ENCODE measurements at places on chromosomes 16 and 17.

DNA sequence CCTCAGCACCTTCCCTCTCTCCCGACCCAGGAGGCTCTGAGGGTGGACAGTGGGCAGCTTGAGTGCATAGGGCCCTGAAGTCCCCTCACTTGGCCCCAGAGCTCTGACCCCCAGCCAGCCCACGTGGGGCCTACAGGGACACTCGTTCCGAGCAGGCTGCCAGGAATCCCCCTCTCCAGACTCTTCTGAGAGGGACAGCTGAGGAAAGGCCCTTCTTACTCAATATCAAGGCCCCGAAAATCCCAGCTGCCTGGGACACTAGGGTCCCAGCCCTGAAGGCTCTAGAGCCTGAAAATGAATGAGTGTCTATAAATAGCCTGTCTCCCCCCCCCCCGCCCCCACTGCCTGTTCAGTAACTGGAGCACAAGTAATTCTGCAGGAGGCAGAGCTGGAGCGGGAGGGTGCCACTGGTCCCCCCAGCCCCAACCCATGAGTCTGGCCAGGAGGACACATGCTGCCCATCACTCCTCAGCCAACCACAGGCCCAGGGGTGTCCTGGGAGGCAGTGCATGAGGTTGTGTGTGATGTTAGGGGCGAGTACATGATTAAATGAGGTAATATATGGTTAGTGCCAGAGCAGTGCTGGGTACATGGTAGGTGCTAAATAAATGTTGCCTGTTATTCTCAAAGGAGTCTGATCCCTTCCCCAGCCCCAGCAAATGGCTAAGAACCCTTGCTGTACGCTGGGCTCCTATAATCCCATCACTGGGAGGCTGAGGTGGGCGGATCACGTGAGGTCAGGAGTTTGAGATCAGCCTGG lies 11.6 kb downstream of the ADAM11 start:
- DNase-seq, result no peak

DNA sequence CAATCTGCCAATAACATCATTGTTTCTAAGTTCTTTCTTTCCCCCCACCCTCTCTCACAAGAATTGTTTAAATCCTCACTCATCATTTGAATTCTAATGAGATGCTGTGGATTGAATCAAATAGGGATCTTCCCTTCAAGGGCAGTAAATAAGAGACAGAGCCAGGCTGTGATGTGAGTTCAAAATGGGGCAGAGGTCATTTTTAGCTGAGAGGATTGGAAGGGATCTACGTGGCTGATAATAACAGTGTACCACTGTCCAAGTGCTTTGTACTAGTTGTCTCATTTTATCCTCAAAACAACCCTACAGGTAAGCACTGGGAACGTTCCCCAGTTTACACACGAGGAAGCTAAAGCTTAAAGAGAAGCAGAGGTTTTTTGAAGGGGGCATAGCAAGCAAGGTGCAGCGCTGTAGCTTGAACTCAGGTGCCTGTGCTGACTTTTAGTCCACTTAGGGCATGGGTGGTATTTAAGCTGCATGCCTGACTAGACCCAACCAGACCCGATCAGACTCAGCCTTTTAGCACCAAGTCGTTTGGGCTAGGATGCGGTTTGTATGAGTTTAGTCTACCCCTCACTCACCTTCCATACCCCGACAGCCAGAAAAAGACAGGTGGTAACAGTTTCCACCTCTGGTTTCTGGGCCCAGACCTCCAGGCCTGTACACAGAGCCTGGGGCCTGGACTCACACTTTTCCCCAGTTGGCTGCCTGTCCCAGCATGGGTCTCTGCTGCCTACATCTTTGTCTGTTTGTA lies 39.2 kb upstream of the CCR7 start:
- no peak for DNase-seq

DNA sequence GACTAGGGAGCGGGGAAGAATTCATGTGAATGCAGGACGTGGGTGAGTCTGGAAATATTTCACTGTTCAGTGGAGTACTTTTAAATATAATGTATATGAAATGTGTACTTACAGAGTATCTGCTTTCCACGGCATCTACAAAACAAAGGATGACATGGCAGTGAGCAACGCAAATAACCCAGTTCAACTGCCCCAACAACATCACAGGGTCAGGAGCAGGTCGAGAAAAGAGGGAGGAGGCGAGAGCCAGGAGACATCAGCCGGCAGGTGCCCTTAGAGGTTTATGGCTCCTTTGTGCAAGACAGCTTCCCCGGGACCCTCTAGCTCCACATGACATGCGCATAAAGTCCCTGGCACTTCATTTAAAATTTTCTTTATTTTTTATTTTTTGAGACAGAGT lies 61.1 kb downstream of the PECAM1 start:
- DNase-seq, result no peak

- no peak for DNase-seq
Measured at GRCh38 chr17:39618246-39618913, 8.4 kb upstream of the PPP1R1B start.

GRCh38 chr16:86517652-86518258 lies 7.4 kb downstream of the FOXF1 start:
- peak; percentile 44 for DNase-seq

DNA sequence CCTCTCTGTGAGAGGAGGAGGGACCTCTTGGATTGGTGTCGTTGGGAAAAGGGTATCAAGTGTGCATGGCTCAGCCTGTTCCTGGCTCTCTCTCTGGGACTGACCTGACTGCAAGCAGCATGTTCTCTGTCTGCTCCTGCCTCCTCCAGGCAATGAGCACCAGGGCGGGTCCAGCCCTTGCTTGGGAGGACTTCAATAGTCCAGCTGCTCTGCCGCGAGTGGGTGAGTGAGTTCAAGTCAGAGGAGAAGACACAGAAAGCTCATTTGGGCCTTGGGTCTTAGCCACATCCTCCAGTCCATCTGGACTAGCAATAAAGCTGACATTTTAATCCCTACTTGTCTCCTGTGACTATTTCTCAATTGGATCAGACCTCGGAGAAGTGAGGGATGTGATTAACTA lies 25.2 kb upstream of the TNS4 start:
- DNase-seq, result no peak

DNA sequence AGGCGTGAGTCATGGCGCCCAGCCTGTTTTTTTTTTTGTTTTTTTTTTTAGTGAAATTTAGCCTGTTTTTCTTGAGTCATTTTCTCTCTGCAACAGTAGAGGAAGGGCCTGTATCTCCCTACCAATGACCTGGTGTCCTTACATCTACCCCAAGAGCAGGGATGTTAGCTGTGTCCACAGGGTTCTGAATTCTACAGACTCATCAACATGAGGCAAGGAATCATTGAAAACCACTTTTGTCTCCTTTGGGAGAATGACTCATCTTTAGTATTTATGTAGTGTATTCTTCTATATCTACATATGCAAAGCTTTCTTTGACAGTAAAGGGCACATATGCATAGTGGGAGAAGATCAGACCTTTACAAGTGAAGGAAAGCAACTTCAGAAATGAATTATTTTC lies 105.3 kb downstream of the SPECC1 start:
- no peak for DNase-seq

GRCh38 chr17:4098521-4099209 lies 44.2 kb downstream of the ZZEF1 start:
- no peak for DNase-seq

- DNase-seq, result no peak
Measured at GRCh38 chr16:86928523-86929011, 350.2 kb downstream of the FOXL1 start.

- DNase-seq, result no peak
Measured at GRCh38 chr17:45190503-45191255, 29.0 kb downstream of the HEXIM2 start.

- no peak for DNase-seq
Measured at GRCh38 chr16:24972608-24973220, 42.5 kb downstream of the ARHGAP17 start.

DNA sequence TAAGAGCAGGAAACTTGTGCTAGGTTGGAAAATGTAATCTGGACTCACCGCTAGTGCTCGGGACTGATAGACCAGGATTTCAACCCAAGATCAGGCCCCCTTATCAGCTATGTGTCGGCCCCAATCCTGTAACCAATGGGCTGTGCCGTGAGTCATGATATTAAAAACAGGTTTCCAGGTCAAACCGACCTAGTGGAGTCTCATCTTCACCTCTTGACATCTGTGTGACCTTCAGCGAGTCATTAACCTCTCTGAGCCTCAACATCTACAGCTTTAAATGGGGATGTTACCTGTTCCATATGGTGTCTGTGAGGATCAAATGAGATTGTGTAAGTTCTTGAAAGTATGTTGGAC lies 512 bp downstream of the PMM2 start:
- DNase-seq, result no peak

- DNase-seq, result no peak
Measured at GRCh38 chr16:89822188-89823086, 5.8 kb upstream of the SPIRE2 start.

- DNase-seq, result no peak
Measured at GRCh38 chr17:1612400-1612799, 16.2 kb downstream of the SLC43A2 start.

- DNase-seq, result peak; percentile 6
Measured at GRCh38 chr16:12819126-12820117, 15.7 kb upstream of the CPPED1 start.

DNA sequence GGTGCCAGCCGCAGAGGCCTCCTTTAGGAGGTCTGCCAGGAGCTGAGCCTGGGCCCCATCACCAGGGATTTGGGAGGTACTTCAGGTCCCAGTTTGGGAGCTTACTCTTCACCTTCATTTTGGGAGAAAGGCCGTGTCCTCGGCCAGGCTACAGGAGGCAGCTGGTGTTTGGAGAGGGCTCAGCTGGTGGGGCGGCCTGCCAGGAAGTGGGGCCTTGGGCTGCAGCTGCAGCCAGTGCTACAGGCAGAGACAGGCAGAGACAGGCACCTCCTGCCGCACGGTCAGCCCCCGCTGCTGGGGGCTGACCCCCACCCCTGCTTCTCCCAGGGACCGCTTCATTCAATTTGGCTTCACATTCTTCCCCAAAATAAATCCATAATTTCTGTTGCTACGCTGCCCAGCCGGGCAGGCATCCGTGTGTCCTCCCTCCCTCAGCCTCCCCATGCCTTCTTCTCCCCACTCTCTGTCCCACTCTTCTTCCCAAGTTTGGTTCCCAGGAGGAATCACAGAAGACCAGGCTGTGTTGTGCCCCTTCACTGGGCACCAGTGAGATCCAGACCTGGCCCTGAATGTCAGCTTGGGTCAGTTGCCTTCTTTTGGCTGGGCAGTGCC lies 6.1 kb downstream of the TMEM235 start:
- DNase-seq, result peak; percentile 62

- no peak for DNase-seq
Measured at GRCh38 chr17:70230850-70231640, 61.7 kb downstream of the KCNJ2 start.

GRCh38 chr17:63075969-63076368 lies 109.9 kb downstream of the TANC2 start:
- no peak for DNase-seq

- no peak for DNase-seq
Measured at GRCh38 chr17:7945651-7946050, 13.6 kb downstream of the CNTROB start.

- no peak for DNase-seq
Measured at GRCh38 chr17:73481676-73482075, 162.6 kb downstream of the SDK2 start.

DNA sequence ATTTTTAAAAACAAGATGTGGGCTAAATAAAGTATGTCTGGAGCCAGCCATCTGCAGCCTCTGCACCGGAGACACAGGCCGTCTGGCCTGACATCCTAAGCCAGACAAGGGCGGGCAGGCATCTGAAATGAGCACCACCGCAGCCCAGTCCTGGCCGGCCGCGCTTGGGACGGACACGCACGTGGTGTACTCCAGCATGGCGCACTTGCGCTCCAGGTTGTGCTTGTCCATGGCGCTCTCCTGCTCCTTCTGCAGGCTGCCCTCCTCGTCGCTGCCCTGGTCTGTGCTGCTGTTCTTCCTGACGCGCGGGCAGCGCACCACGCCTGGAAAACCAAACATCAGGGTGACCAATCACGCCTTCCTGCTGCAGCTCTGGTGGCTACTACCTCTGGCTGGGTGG lies 60.3 kb downstream of the GTF3C1 start:
- no peak for DNase-seq

GRCh38 chr17:81523402-81524038 lies 4.7 kb upstream of the FSCN2 start:
- peak; percentile 68 for DNase-seq

GRCh38 chr17:63071797-63072196 lies 105.8 kb downstream of the TANC2 start:
- DNase-seq, result no peak

DNA sequence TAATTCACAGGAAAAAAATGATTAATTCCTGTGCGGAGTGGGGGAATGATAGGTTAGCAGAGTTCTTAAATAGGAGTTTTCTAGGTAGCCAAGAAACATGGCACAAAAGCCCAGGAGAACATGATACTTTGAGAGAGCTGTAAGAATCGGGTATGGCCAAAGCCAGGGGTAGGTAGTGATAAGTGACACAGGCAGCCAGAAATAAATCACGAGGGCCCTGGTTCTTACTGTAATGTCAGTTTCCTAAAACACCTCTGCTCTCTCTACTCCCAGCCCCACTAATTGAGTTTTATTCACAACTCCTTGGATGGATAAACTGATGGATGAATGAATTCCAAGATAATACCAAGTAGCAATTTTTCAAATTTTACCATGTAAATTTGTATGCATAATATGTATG lies 54.1 kb downstream of the VAT1L start:
- no peak for DNase-seq

- DNase-seq, result no peak
Measured at GRCh38 chr17:78383725-78384471, 5.4 kb downstream of the PGS1 start.

DNA sequence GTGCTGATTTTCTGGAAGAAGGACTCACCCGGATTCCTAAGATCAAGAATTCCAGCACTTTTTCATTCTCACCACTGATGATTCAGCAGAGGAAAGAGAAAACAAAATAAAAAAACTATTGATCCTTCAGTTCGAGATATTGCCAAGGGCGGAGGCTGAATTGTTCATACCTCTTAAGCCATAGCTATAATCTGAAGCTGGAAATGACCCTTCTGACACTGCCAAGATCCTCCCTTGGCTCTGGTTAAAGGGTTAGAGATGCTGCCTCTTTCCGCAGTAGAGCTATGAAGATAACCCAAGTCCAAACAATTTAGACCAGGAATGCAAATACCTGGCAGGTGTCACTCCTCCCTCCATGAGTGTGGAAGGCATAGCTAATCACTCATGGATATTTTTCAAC lies 73.0 kb downstream of the TMEM114 start:
- DNase-seq, result no peak

GRCh38 chr16:67928561-67929364 lies 2.9 kb downstream of the CTRL start:
- DNase-seq, result peak; percentile 77

DNA sequence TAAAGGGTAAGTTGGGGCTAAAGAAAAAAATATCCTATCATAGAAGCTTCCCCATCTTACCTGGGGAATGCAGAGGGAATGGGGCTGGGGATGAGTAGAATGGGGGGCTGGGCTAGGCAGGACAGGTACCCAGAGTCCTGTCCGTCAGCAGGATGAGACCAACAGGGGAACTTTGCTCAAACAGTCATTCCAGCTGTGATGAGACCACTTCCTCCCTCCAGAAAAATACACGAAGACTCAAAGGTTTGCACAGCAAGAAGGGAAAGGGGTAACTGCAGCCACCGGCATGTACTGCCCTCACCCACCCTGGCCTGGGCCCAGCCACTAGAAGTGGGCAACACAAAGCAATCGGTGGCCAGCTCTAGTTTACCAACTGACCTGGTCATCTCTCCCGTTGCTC lies 20.7 kb upstream of the SLC35B1 start:
- no peak for DNase-seq

Measured in substantia nigra (tissue), 51 donors.